Activated T-helper 1 cell treated with anti-CD3 and anti-CD28 coated beads, Interleukin-2, amount 50 U/mL, for 16 hours (primary cell): ENCODE measurements at places on chromosomes 5 and 9.

- no peak for DNase-seq
These were observed 27.2 kb downstream of the PIK3R1 start for GRCh38 chr5:68242743-68243142.

GRCh38 chr5:142025637-142026036, 12.8 kb upstream of the GNPDA1 start:
- no peak for DNase-seq

DNA sequence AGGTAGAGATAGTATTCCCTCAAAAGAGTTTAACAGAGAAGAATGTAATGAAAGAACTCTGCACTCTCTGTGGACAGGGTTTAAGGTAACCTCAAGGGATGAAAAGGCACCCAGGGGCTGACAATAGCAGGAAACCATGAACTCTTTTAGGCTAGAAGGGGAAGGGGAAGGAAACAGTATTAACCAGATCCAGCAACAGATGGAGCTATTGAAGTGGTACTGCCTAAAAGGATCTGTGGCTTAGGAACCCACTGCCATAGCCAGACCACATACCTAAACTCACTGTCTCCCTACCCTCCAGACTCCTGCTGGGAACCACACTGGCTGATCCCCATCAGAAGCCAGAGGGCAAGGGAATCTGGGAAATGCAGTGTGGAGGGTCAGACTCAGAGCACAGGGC, 35.5 kb downstream of the PLGRKT start:
- no peak for DNase-seq

DNA sequence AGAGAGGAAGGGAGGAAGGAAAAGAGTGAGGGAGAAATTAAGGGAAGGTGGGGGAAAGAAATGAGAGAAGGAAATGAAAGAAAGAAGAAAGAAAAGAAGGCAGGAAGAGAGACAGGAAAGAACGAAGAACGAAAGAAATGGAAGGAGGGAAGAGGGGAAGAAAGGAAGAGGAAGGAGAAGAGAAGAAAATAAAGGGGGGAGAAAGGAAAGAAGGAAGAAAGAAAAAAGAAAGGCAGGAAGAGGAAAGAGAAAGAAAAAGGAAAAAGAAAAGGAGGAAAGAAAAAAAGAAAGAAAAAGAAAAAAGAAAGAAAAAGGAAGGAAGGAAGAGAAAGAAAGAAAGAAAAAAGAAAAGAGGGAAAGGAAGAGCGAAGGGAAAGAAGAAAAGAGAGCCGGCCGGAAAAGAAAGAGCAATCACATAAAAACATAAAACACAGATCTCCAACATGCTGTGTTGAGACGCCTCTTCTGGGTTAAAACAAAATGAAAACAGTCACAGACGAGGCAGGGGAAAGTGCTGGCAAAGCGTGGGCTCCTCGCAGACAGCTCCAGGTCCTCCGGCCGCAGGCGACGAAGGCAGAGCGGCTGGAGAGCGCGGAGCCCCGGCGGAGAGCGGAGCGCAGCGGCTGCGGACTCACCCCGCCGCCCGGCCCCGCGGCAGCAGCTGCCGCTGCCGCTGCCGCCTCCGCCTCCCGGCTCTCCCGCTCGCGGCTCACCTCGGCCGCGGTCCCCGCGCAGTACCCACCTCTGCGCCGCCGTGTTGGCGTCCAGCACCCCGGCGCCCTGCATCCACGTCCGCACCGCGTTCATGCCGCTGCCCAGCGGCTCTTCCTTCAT, 896 bp downstream of the EBF1 start:
- no peak for DNase-seq

DNA sequence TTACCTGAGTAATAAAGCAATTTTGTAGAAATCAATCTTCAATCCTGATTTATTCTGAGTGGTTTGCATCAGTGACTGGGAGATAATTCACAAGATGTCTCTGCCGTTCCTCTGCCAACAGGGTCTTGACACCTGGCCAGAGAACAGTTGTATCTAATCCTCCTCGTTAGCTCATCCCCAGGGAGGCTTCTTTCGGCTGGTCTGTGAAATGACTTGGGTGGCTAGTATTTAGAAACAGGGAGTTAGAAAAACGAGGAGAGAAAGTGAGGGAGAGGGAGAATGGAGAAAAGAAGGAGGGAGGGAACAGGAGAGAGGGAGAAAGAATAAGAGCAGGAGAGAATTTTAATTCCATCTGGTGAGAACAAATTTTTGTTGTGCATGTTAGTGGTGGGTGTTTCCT, 600.2 kb upstream of the TLE4 start:
- no peak for DNase-seq

GRCh38 chr5:110031402-110032140, 341.8 kb downstream of the MAN2A1 start:
- no peak for DNase-seq

DNA sequence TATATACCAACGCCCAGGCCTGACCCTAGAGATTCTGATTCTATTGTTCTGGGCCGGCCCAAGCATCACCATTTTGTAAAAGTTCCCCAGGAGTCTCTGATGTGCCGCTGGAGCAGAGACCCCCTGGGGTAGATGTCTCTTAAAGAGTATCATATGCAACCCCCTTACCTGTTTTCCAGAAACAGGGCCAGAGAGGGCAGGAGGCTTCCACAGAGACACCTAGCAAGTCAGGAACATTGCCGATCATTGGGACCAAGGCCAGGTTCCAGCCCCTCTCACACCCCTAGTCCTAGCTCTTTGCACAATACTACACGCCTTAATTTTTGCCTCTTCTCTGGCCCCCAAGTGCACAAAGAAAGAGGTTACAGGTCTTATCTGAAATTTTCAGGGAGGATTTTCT, 63.8 kb downstream of the TMOD1 start:
- no peak for DNase-seq

DNA sequence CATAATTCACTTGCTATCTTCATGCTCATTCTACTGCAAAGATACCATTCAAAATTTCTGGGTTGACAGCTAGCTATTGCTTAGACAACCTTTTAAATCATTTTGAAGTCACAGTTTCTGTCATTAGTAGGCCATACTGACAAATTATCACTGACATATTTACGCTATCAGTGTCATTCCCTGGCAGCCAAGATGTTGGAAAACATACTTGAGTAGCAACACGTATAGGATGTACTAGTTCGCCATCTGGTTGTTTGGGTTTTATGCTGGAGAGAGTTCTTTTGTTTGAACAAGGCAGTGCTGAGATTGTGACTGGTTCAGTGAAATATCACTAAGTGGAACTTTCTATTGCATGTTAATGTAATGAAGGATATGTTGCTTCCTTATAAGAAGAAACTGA, 621.9 kb downstream of the DTWD2 start:
- no peak for DNase-seq

DNA sequence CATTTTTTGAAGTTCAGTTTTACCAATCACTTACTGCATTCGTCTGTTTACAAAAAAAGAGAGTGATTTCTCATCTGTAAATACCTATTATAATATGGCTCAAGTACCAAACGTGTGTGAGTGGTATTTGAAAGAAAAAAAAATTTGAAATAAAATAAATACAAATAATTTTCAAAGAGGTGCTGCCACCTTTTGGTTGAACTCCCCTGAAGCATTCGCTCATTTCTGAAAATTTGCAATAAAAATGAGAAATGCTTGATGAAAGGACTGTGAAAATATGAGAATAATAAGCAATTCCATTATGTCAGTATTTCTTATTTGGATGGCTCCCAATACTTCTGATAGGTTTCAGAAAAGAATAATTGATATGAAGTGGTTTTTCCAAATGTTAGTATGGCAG, 409.9 kb downstream of the CTNND2 start:
- no peak for DNase-seq

GRCh38 chr5:179430193-179431175, 85.2 kb upstream of the ADAMTS2 start:
- no peak for DNase-seq

DNA sequence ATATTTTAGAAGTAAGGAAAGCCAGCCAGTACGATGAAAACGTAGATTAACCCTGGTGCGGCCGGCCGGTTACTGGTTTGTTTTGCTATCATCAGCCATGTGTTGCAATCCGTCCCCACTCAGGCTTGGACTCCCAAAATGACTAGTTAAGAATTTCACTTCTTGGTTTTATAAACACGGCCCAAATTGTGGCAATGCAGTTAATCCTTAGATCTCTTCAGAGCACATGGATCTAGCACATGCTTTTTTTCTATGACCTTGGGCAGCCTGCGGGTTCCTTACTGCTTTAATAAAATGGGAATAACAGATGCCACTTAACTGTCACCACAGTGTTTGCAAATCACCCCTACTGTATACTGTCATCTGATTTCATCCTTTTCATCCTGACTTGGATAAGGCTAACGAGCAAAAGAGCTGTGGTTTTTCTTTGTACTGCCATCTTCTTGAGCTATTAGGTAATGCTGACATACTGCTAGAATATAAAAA, 1.5 kb downstream of the NDFIP1 start:
- DNase-seq = no peak

- DNase-seq = no peak
These were observed 155.8 kb upstream of the SMIM23 start for GRCh38 chr5:171629628-171630349.

- DNase-seq = no peak
These were observed 301.8 kb upstream of the TRPC7 start for GRCh38 chr5:136666970-136667620.

- DNase-seq = no peak
These were observed 16.6 kb upstream of the MEGF9 start for GRCh38 chr9:120730654-120731514.

- DNase-seq = no peak
These were observed 609.4 kb downstream of the SLCO4C1 start for GRCh38 chr5:101686536-101687157.

GRCh38 chr5:154511984-154512383, 34.0 kb upstream of the HAND1 start:
- DNase-seq = no peak

DNA sequence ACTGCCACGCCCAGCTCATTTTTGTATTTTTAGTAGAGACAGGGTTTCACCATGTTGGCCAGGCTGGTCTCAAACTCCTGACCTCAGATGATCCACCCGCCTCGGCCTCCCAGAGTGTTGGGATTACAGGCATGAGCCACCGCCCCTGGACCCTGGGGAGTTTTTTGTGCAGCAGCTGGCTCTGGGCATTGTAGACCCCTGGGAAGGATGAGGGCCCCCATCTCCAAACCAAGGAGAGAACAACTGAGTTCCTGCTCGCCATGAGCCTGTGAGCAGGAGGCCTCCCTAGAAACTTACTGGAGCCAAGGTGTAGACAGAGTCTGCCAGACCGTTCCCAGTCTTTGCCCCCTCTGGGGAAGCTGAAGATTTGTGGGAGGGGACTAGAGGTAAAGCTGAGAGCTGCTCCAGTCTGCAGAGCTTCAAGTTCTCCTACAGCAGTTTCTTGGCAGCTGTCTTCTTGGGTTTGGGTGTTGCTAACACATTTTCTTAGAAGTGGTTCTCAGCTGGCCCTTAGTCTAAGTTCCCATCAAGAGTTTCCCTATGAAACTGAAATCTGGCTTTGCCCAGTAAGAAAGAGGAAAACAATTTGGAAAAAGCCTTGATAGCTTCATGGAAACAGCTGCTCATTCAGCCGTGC, 12.4 kb downstream of the NUDT2 start:
- DNase-seq = no peak

GRCh38 chr9:115229496-115229895, 111.5 kb upstream of the TNC start:
- DNase-seq = no peak

DNA sequence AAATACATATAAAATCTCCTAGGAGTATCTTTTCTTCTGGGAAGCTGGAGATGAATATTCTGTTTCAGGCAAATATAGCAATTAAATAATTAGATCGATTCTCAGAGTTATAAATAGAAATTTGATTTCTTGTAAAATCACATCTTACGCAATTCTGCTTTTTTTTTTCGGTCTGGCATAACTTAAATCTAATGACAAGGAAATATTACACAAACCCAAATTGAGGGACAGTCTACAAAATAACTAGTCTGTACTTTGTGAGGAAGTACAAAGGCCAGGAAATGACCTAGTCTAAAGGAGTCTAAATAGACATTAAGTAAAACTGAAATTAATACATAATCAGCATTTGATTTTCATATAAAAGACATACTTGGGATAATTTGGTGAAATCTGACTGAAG, 133.3 kb downstream of the KIAA0825 start:
- DNase-seq = no peak

GRCh38 chr5:77546-77945, 14.4 kb upstream of the PLEKHG4B start:
- DNase-seq = no peak

GRCh38 chr9:71629578-71630215, 138.6 kb downstream of the CEMIP2 start:
- DNase-seq = no peak

- no peak for DNase-seq
These were observed 157.7 kb downstream of the BNC2 start for GRCh38 chr9:16712787-16713186.

GRCh38 chr9:6183627-6184026, 32.0 kb upstream of the IL33 start:
- DNase-seq = no peak

- no peak for DNase-seq
These were observed 23.2 kb downstream of the GAPVD1 start for GRCh38 chr9:125284855-125285254.

- no peak for DNase-seq
These were observed 107.5 kb downstream of the NREP start for GRCh38 chr5:111649516-111649915.

DNA sequence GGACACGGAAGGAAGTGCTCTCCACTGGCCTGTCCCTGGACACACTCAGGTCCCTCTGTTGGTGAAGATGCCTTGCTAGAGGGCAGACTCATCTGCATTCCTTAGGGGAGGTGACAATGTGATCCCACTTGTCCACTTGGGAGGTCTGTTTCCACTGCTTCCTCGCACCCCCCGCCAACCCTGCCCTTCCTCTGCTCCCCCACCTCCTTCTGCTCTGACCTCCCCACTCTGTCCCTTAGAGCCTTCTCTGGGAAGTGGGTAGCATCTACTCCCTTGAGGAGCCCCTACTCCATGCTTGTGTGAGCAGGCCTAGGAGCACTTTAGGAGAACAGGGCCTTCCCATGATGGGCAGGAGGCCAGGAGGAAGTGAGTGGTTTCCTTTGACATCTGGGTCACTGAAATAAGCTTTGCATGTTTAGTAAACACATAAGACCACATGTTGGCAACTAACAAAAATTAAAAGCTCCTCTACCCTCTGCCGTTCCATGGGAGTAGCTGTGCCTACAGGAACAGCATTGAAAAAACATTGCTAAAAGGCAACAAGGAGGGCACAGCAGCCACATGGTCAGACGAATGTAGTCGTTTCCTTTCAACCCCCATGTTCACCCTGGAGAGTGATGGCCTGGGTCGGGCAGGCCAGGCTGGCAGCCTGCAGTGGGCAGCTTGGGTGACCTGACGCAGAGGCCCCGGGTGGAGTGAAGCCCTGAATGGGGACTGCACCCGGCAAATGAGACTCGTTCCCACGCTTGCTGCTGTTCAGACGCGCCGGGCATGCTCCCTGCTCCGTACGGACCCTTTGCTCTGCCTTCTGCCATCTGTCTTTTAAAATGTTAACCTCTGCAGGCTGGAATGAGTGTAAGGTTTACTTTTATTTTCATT, 634.0 kb downstream of the IRX1 start:
- no peak for DNase-seq

- peak; percentile 22 for DNase-seq
These were observed 115.9 kb downstream of the CDC42SE2 start for GRCh38 chr5:131379723-131380122.

- DNase-seq = no peak
These were observed 95.1 kb downstream of the TTC39B start for GRCh38 chr9:15211815-15212495.
